ENCODE measurements at places on chromosomes 2 and 18.

GRCh38 chr2:209834767-209835166, 63.1 kb downstream of the UNC80 start:
- DNase-seq, result no peak

- DNase-seq, result no peak
These were observed 85.3 kb downstream of the TRAPPC8 start for GRCh38 chr18:31857526-31858106.

- no peak for DNase-seq
These were observed 99.9 kb downstream of the RBBP8 start for GRCh38 chr18:23033056-23033455.

- no peak for DNase-seq
These were observed 73.5 kb downstream of the LIMS1 start for GRCh38 chr2:108607706-108608301.

DNA sequence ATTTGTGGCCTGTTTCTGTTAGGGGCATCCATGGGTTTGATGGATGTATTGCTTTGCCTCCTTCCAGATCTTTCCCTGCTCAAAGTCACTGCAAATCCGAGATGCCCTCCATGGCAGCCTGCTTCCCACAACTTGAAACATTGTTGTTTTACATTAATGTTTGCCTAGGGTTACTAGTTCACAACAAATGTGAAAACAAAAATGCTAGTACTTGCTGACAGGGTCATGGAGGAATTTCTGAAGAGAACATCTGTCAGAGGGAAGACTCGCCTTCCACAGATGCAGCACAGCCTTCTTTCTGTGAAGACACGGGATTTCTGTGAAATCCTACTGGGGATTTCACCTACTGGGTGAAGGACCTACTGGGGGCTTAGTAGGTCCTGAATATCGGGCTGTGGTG, 260.0 kb upstream of the FN1 start:
- no peak for DNase-seq

DNA sequence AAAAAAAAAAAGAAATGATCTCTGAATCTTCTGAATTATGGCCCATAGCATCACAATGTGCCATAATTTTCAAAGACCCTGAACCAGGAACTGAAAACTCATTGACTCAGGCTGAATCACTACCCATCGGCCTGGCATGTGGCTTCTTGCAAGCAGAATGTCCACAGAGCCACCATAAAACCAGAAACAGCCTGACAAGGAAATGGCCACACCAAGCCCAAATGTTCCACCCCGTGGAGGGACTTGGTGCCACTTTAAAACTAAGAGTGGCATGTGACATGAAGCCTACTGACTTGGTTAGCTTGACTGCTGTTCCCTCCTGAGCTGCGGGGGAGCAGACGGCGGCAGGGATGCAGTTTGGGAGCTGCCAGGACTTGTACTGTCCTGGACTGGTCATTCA, 71.2 kb upstream of the RBM44 start:
- DNase-seq, result no peak

GRCh38 chr2:212384027-212384426, 154.6 kb downstream of the ERBB4 start:
- DNase-seq, result no peak

DNA sequence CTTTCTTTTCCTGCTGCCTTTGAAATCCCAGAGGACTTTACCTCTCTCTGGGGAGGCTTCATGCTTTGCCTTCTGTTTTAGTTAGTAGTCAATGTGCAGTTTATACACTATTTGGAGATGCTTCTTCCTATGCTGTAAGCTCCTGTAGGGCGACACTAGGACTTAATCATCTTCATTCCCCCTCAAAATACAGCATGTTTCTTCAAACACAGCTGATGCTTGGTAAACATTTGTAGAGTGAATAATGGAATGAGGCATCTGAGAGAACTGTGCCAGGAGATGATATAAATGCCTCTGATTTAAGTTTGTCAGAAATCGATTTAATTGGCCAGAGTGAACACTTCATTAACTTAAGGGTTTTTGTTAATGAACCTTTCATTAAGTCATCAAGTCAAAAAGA, 43.4 kb downstream of the LHCGR start:
- DNase-seq, result no peak

GRCh38 chr2:173989160-173989883, 24.1 kb upstream of the SP3 start:
- no peak for DNase-seq

- no peak for DNase-seq
These were observed 102.7 kb downstream of the SETBP1 start for GRCh38 chr18:44783371-44783770.

- DNase-seq, result no peak
These were observed 59.0 kb upstream of the ZBTB7C start for GRCh38 chr18:48468151-48468550.

- DNase-seq, result no peak
These were observed 942.2 kb downstream of the CNTNAP5 start for GRCh38 chr2:124967325-124967724.

GRCh38 chr2:158618891-158619490, 162.2 kb downstream of the PKP4 start:
- DNase-seq, result no peak

DNA sequence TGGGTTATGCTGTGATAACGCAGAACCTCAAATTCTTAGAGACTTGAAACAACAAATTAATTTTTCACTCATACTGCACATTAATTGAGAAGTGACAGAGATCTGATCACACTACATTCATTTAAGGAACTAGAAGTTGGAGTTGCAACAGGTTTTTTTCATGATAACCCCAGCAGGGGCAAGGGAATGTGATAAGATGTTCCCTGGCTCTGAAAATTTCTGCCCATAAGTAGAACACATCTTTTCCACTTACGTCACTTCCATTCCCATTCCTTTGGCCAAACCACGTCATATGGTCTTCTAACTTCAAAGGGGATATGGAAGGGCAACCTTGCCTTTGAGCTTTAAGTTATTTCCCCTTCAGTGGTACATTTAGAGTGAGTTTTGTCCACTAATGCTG, 29.7 kb upstream of the PSME4 start:
- DNase-seq, result no peak

GRCh38 chr2:176751314-176752227, 461.0 kb upstream of the HNRNPA3 start:
- no peak for DNase-seq

GRCh38 chr2:172930871-172931255, 144.8 kb upstream of the MAP3K20 start:
- no peak for DNase-seq

GRCh38 chr2:12430407-12431133, 286.2 kb upstream of the TRIB2 start:
- peak; percentile 34 for DNase-seq

DNA sequence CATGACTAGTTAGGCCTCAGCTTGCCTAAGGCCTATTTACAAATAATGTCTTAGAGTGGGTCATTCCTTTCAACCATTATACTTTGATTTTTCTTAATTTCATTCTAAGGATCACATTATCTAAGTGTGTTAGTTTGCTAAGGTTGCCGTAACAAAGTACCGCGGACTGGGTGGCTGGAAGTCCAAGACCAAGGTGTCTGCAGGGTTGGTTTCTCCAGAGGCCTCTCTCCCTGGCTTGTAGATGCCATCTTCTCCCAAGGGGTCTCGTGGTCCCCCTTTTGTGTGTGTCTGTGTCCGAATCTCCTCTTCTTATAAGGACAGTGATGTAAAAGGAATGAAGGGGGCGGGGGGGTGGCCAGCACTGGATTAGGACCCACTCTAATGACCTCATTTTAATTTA, 18.4 kb upstream of the ITM2C start:
- DNase-seq, result no peak

DNA sequence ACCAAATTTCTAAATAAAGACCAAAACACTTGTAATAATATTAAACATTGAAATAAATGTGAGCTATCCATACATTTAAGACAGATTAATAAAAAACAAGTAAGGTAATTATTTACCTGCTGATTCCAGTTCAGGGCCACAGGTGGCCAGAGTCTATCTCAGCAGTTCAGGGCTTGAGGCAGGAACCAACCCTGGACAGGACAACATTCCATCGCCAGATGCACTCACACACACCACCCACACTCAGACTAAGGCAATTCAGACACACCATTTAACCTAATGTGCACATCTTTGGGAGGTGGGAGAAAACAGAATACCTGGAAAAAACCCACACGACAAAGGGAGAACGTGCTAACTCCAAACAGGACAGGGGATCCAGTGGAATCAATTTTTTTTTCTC, 14.1 kb upstream of the WDSUB1 start:
- no peak for DNase-seq

- DNase-seq, result no peak
These were observed 416.0 kb upstream of the HS6ST1 start for GRCh38 chr2:128734521-128735295.

DNA sequence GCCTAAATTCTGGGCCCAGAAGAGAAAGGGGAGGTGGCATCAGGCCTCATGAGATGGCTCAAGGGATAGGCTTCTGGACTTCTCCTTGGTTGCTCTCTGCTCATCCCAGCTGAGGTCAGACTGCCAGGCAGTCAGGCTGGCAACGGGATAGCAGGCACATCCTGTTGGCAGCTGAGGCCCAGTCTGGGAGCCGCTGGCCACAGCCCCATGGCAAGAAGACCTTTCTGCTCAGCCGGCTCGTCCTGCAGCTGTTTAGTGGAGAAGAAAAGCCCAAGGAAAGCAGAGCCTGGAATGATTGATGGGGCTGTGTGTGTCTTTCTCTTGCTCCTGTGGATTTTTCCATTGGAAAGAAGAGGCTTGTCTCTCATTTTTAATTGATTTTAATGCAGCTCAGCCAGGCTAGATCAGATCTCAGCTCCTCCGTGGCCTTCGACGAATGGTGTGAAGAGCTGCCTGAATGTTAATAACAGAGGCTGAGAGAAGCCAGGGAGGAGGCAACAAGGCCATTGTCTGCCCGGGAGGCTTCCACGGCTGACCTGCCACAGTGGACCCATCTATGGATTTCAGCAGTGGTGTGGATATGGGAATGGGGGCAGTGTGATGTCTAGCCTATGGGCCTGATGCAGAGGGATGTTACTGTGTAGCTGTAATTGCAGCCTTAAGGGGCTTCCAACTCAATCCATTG, 99.5 kb downstream of the HS1BP3 start:
- no peak for DNase-seq

DNA sequence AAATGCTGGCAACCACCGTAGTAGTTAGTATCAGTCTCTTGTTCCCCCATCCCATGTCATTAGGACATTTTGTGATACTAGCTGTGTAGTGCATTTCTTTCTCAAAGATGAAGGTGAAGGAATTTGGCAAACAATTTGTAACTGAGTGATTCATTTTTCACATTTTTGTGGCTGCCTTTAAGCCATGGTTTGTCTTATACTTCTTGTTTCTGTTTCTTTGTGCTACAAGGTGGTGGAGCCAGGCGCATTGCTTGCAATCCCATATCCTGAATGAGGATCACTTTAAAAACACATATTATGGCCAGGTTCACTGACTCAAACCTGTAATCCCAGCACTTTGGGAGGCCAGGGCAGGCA, 40.6 kb downstream of the GPD2 start:
- no peak for DNase-seq

GRCh38 chr2:1713142-1713838, 31.0 kb downstream of the PXDN start:
- no peak for DNase-seq

DNA sequence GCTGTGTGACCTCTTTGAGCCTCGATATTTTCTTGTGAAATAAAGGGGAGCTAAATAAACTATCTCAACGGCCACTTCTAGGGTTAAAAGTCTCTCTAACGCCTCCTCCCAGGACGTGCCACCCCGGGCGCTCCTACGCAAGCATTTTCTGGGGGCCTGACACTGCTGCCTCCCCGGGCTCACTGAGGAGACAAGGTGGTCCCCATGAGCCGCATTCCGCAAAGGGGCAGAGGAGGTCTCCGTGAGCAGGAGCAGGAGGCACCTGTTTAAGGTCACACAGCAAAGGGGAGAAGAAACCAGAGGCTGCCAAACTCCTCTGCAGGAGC, 913 bp upstream of the WNT10A start:
- DNase-seq, result no peak

- DNase-seq, result no peak
These were observed 94.6 kb downstream of the LDLRAD4 start for GRCh38 chr18:13313006-13313686.

DNA sequence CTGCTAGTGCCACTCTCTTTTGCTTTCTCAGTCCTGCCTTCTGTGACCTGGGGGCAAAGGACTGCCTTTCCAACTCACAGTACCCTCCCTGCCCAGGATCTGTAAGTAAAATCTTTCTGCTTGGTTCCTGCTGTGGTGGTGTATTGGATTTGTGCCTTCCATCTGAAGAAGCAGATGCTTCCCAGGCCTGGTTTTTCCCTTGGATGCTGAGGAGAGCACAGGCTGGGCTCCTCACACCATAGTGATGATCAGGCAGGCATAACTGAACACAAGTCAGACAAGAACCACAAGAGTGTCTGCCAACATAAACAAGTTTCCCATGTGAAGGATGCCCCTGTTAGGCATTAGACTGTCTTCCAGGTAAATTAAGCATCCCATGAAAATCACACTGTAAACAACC, 121.3 kb upstream of the NRXN1 start:
- DNase-seq, result no peak

DNA sequence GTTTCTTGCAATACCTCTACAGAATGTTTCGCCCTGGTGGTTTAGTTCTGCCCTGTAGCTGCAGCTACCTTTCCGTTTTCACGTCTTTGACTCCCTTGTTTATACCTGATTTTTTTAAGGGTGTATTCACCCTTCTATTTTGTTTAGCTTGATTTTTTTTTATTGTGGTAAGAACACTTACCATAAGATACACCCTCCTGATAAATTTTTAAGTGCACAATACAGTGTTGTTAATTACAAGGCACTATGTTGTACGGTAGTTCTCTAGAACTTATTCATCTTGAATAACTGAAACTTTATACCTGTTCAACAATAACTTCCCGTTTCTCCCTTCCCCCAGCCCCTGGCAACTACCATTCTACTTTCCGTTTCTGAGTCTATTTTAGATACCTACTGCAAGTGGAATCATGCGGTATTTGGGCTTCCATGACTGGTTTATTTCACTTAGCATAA, 48.9 kb upstream of the NABP1 start:
- DNase-seq, result no peak

DNA sequence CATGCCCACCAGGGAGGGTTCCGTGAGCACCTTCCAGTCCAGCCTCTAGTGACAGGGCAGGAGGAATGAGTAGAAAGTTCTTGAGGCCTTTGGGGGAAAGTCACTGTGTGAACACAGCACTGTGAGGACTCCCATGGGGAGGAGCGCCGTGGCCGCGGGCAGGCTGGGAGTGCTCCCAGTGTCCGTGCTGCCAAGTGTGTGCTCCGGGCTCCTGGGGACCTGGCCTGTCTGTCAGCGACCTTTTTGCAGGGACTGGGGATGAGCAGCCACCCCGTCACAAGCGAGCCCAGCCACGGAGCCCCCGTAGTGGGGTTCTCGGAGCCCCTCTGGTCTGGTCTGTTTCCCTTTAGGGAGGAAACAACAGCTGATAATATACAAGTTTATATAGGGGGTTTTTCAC, 36.8 kb downstream of the PDIA6 start:
- DNase-seq, result no peak

Data from activated CD4-positive, alpha-beta T cell treated with anti-CD3 and anti-CD28 coated beads, Interleukin-2, amount 50 U/mL, for 48 hours (primary cell).